NCI-H524 (cell line): ENCODE measurements at places on chromosomes 13 and 19.

DNA sequence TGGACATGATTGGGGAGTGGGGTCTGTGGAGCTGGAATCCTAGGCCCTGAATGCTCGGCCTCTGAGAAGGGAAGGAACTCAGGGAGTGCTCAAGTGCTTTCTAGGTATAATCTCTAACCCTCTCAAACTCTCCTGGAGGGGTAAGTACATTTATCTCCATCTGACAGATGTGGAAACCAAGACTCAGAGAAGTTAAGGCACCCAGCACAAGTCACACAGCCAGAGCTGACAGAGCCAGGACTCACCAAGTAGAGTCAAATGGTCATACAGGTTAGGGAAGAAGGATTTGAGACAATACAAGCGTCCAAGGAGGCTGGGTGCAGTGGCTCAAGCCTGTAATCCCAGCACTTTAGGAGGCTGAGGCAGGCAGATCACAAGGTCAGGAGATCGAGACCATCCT, 12.9 kb upstream of the LYPD3 start:
- no peak for DNase-seq

GRCh38 chr19:31962561-31962996, 382.8 kb upstream of the ZNF507 start:
- no peak for DNase-seq

DNA sequence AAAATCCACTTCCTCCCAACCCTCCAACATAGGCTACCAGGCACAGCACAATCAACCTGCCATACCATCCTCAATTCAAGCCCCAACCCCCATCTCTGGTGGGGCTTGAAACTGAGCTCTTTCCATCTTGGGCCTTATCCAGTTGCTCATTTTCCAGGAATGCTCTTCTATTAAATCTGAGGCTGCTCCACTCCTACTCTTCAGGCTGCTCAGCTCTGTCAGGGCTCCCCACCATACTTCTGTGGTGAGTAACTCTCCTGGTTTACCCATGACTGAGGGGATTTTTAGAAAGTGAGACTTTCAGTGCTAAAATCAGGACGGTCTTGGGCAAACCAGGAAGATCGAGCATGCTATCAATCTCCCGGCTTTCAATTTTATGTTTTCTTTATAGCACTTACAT, 512.8 kb downstream of the LMO7 start:
- DNase-seq = no peak

- no peak for DNase-seq
Observed at GRCh38 chr13:32316028-32316339, 676 bp downstream of the BRCA2 start.

GRCh38 chr13:32581177-32581786, 5.0 kb upstream of the PDS5B start:
- no peak for DNase-seq

DNA sequence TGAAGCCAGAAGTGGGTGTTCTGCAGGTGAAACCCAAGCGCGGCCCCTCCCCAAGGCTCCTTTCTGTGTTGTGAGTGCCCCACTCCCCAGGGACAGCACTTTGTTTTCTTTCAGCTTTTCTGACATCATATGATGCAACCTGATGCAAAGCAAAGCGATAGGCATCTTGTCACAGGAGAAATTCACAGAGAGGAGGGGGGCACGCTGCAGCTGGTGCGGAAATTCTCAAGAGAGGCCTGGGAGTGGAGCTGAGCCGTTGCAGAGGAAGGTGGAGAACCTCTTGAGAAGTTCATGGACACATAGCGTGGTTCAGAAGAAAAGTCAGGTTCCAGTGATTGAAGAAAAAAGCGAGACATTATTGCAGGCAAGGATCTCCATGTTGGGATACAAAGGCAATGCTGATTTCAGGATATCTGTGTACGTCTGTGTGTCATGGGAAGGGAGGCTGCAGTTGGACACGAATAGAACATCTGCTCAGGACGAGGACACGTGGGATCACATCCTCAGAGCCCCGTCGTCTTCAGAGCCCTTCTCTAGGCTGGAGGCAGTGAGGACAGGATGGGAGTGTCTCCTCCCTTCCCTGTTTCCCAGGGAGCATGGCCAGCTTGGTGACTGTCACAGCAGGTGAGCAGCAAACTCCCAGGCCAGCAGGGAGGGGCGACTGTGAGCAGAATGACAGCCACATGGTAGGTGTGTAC, 79.2 kb downstream of the IRS2 start:
- peak; percentile 61 for DNase-seq

GRCh38 chr19:41321600-41322270, 11.8 kb downstream of the CCDC97 start:
- DNase-seq = no peak
